ENCODE measurements at places on chromosomes 4 and X.

DNA sequence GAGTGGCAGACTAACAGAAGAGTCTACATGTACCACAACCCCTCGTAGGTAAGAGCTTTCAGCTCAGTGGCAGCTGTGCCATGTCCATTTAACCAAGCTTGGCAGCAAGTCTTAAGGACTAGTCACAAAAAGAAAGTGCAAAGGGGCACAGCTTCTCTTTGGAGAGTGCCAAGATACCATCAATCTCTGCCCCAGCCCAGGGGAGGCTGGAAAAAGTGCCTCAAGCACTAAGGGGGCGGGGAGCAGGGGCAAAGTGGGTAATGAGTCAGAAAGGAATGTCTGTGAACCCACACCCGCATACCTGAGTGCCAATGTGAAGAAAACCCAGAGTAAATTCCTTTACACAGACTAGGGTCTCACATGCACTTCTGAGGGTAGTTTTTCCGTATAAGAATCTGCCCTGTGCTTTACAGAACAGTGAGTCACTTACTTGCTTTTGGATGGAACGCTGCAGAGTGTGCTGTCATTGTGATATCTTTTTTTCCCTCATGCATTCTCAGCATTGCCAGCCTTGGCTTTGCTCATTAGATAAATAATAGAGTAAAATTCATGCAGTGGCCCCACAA lies 219.8 kb downstream of the ZNF674 start:
- DNase-seq, result peak; percentile 86

DNA sequence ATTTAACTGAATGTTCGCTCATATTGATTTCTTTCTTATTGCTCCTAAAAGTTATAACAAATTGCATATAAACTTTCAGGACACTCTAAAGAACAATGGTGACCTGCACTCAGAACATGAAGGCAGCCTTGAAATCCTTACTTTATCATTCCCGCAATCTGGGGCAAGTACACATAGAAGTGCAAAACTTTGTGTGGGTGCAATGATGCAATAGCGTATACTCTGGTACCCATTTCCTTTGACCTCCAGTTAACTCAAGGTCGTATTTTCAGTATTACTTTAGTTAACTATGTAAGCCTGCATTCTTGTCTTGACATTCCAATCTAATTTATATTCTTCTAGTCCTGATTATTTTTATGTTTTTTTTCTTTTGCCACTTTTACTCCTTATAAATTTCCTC lies 64.7 kb downstream of the C4orf46 start:
- DNase-seq, result no peak

DNA sequence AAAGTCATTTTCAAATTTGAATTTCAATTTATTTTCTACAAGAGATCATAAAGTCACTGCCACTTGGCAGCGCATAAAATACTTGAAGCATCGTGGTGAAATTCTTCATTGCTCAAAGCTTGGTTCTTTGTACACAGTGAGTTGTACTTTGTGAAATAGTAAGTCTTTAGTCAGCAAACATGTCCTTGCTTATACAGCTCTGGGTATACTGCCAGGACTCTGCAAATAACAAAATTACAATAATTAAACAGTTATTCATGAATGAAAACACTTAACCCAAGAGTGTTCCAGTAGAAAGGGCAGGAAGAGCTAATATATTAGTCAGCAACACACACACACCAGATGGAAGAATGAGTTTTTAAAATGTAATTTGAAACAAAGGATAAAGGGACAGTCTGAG lies 1300.9 kb upstream of the DIAPH2 start:
- DNase-seq, result no peak

- DNase-seq, result no peak
These were observed 4.4 kb downstream of the CTAG2 start for GRCh38 chrX:154648931-154649330.

- DNase-seq, result no peak
These were observed 60.2 kb upstream of the CLDN34 start for GRCh38 chrX:9906919-9907318.

DNA sequence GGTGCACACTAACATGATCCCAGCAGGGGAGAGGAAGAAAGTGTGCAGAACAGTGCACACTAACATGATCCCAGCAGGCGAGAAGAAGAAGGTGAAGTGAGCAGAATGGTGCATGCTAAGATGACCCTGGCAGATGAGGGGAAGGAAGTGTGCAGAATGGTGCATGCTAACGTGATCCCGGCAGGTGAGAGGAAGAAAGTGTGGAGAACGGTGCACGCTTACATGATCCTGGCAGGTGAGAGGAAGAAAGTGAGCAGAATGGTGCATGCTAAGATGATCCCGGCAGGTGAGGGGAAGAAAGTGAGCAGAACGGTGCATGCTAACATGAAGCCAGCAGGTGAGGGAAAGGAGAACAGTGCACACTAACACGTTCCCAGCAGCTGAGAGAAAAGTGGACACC lies 83.7 kb downstream of the ACOX3 start:
- DNase-seq, result no peak

DNA sequence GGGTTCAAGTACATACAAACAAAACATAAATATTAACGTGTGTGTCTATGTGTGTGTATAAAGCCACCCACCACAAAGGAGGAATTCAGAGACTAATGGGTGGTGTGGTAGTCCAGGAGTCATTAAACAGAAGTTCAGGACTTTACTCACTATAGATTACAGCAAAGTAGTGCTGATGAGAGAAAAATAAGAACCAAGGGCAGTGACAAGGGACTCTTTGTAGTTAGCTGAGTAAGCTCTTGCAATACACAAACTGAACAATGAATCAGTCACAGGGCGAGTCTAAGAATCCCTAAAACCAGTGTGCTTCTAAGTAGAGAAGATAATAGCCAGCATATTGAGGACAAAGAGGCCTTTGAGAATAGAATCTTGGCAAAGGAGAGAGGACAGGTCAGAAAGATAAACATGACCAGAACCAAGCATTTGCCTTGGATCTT lies 232.4 kb downstream of the PPP3CA start:
- DNase-seq, result peak; percentile 29

DNA sequence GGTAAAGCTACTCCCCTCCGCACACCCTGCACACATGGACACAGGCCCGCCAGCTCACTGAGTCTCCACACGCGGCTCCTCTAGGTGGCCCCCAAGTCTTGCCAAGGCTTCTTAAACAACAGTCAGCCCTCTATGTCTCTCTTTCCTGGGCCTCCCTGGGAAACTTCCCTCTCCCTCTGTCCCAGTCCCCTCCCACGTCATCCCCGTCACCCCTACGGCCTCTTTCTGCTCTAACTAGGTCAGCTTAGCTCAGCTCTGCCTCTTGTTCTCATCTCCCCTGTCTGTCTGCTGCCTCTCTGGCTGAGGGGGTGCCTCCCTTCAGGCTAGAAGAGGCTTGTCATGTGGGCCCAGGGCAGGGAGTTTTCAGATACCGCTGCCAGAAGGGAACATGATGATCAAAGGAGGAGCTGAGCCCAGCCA lies 38.8 kb downstream of the SEPTIN6 start:
- no peak for DNase-seq

DNA sequence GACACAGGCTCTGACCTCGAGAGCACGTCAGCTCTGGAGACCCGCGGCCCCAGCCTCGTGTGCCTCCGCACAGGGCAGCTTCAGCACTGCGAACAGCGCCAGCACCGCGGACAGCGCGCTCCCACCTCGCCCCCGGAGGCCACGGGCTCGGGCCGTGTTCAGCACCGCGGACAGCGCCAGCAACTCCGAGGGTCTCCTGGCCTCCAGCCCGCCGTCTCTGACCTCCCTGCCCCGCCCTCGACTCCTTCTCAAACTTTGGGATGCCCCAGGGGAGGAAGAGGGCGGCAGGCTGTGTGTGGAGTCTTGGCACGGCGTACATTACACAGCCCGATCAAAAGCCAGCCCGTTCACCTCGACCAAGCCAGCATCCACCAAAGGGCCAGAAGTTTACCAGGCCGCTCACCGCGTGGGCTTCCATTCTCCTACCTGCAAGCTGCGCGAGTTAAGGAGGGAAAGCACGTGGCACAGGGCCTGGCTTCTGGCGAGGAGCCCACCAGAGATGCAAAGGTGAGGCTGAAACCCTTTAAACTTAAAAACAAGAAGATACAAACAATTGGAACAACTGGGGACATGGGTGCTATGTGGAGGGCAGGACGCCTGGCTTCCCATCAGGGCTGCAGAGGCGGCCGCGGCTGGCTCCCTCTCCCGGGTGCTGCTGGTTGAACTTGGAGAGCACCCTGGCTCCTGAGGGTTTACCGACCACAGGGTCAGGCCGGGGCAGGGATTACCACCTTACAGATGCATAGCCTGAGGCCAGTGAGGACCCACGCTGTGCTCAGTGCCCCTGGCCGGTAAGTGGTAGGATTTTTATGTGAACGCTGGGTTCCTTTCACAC lies 4.5 kb upstream of the NKX1-1 start:
- DNase-seq, result no peak

DNA sequence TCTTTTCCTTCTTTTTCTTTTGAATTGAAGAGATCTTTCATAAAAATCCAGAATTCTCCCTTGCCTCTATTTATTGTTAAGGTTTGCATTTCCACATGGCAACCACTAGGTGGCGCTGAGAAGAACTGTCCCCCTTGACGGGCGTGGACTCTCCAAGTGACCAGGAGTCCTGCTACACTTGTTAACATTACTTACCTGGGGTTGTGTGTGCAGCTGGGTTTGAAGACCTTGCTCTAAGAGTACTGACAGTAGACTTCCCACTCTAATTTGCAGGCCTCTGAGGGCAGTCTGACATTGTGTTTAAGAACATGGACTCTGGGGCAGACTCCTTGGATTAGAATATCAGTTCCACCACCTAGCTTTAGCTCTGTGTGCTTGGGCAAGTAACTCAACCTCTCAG lies 52.8 kb downstream of the GPRIN3 start:
- peak; percentile 14 for DNase-seq

DNA sequence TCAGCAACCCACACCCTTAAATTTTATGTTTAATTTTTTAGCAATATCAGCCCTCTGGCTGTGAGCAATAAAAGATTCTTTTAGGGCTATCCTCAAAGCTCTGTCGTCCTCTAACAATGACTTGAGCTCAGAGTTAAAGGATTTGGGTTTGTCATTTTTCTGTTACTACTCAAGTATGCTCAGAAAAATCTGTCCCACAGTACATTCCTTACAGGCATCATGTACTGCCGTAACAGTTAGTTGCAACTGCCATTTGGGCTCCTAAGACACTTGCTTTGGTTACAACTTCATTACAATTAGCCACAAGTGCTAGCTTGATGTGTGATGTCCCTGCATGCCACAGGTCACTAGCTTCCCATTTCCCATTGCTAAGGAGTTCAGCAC lies 33.2 kb downstream of the COQ2 start:
- DNase-seq, result no peak

GRCh38 chrX:40102393-40103381 lies 4.9 kb upstream of the BCOR start:
- no peak for DNase-seq

- no peak for DNase-seq
These were observed 46.9 kb downstream of the WFS1 start for GRCh38 chr4:6316461-6317003.

- DNase-seq, result no peak
These were observed 91.6 kb downstream of the WFS1 start for GRCh38 chr4:6361076-6361784.

DNA sequence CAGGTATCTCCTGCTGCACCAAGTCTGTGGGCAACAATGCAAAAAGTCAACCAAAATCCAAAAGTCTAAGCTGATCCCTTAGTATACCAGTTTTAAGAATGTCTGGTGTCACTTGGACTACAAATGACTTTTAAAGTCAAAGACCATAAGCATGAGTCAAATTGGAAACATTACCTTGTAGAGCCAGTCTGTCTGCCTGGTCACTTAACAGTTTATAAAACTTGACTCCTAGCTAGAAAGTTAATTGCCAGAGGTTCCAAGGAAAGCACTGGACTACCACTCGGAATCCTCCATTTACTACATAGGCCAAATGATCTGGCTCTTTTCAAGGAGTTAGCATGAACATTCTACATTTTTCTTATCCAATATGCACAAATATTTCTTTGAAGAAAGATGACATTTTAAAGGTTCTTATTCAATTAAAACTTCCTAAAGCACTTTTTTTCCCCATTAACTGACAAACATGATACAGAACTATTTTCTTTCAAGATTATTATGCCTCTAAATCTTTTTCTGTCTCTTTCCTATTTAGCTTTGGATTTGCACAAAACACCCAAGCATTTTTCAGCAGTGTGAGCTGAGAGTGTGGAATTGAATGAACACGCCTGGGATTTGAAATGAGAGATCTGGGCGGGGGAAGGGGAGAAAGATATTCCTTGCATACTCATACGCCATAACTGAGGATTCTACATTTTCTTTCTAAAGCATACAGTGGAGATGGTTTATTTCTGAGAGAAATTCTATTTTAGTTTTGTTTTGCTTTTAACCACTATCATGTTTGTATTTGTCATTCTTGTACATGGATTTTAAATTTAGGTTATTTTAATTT lies 188.4 kb downstream of the SHROOM3 start:
- DNase-seq, result no peak

GRCh38 chrX:130082244-130083106 lies 27.8 kb downstream of the ELF4 start:
- peak; percentile 82 for DNase-seq

GRCh38 chr4:159077702-159078495 lies 25.0 kb upstream of the RAPGEF2 start:
- DNase-seq, result no peak

- no peak for DNase-seq
These were observed 5.5 kb downstream of the MED14 start for GRCh38 chrX:40729598-40730584.

GRCh38 chr4:25291158-25291733 lies 21.3 kb upstream of the ZCCHC4 start:
- no peak for DNase-seq

- no peak for DNase-seq
These were observed 126.5 kb downstream of the CHIC2 start for GRCh38 chr4:53937918-53938317.

GRCh38 chrX:44938111-44938510 lies 65.1 kb downstream of the KDM6A start:
- no peak for DNase-seq

DNA sequence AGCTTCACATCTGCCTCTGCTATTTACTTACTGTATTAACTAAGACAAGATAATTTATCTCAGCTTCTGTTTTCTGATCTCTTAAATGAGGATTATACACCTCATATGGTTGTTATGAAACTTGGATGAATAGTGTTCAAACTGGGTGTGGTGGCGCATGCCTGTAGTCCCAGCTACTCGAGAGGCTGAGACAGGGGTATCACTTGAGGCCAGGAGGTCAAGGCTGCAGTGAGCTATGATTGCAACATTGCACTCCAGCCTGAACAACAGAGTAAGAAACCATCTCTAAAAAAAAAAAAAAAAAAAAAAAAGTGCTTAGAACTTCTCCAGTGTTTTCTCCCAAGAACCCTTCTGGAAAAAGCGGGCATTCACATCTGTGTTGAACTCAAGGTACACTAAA lies 19.8 kb upstream of the KLF3 start:
- DNase-seq, result no peak

- peak; percentile 41 for DNase-seq
These were observed 39.8 kb downstream of the NHS start for GRCh38 chrX:17414839-17415238.

- DNase-seq, result no peak
These were observed 654.4 kb downstream of the IQCM start for GRCh38 chr4:149161247-149161646.

- no peak for DNase-seq
These were observed 83.6 kb downstream of the HPGD start for GRCh38 chr4:174438711-174439110.
